ENCODE measurements at places on chromosomes 16 and 17. TPM values are rescaled to one million over a fixed set of nuclear protein-coding genes. Genes with fewer than 3 reads are reported as not detected.

GRCh38 chr17:36105781-36106492, 2.3 kb downstream of the CCL4 start:
- no peak for DNase-seq

DNA sequence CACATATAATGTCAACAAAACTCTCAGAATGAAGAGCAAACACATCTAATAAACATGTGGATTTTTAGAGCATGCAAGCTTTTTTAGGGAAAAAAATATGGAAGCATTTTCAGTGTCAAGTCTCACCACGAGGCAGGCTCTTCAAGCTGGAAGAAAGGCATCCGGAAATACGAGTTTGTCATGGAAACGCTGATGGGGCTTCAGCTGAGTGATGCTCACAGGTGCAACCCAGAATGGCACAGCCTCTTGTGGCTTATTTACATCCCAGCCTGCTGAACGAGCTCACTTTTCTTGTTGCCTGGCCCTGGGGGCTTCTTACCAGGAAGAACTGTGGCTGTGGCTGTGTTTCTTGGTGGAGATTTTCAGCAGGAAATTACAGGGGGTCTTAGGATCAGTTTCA, 24.1 kb upstream of the DYNLL2 start:
- peak; percentile 33 for DNase-seq

- DNase-seq, result peak; percentile 73
Measured at GRCh38 chr17:15384142-15384787, 42.9 kb upstream of the TEKT3 start.

DNA sequence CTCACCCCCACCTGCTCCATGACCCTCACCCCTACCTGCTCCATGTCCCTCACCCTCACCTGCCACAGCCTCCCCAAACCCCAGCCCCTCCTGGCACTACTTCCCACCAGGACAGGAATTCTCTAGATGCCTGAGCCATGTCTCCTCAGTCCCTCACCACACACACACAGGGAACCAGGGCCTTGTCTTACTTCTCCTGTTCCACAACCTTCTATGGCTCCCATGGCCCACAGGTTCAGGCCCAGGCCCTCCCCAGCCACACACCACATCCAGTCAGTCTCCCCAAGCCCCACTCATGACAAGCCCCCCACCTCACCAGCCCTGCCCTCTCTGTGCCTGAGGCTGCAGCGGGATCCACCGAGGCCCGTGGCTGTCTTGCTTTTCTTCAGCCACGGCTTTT, 3.1 kb upstream of the UBE2I start:
- no peak for DNase-seq

- no peak for DNase-seq
Measured at GRCh38 chr17:75366432-75366831, 39.0 kb downstream of the GRB2 start.

- no peak for DNase-seq
Measured at GRCh38 chr17:78146881-78147280, 696 bp downstream of the C17orf99 start.

DNA sequence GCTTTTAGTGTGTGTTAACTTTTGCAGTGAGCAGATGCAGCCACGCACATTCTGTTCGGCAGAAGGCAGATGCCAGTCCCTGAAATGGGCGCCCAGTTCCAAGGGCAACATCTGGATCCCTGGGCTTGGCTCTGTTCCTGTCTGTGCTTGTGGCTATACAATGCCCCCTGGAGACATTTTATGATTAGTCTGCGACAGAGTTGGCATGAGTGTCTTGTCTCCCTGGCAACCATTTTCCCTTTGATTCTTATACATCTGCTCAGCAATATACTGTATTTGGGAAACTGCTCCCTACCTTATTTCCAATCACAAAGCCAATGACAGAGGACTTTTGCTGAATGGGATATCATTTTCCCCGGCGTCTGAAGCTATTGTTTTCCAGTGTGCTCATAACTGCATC, 1629.5 kb upstream of the GOT2 start:
- DNase-seq, result no peak

- DNase-seq, result no peak
Measured at GRCh38 chr17:12421646-12422306, 243.9 kb upstream of the MYOCD start.

GRCh38 chr16:81451753-81452680, 7.4 kb downstream of the CMIP start:
- no peak for DNase-seq

- no peak for DNase-seq
Measured at GRCh38 chr17:78725448-78726021, 56.5 kb downstream of the CYTH1 start.

GRCh38 chr17:78748048-78748729, 33.9 kb downstream of the CYTH1 start:
- no peak for DNase-seq

DNA sequence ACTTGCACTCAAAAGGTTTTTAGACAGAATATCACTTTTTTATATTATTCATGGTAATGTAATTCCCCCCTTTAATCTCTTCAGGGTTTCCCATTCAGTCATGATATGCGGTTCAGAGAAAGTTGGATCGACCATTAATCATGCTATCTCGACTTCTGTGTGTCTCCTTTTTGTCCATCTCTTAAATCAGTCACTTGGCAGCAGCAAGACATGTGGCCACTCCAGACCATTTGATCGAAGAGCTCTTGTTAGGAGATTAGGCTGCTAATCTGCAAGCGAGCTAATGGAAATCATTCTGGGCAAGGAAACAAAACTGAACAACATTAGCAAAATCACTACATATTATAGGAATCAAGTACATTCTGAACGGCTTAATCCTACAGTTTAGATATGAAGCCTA, 449.9 kb downstream of the WWOX start:
- DNase-seq, result no peak

DNA sequence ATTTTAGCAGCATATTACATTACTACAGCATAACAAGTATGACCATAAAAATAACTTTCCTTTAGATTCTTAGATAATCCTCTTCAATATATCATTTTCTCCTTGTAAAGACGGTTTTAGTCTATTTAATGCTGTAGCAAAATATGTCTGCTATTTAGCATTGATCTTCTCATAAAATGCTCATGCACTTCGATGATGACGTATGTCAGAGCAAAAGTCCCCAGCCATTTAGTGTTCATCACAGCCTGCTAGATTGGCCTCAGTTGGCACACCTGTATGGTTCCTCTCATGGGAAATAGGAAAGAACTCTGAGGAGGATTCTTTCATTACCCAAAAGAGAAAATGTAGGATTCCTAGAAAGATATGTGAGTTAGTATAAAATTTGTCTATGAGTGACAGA, 232.2 kb downstream of the MAP2K6 start:
- DNase-seq, result no peak

DNA sequence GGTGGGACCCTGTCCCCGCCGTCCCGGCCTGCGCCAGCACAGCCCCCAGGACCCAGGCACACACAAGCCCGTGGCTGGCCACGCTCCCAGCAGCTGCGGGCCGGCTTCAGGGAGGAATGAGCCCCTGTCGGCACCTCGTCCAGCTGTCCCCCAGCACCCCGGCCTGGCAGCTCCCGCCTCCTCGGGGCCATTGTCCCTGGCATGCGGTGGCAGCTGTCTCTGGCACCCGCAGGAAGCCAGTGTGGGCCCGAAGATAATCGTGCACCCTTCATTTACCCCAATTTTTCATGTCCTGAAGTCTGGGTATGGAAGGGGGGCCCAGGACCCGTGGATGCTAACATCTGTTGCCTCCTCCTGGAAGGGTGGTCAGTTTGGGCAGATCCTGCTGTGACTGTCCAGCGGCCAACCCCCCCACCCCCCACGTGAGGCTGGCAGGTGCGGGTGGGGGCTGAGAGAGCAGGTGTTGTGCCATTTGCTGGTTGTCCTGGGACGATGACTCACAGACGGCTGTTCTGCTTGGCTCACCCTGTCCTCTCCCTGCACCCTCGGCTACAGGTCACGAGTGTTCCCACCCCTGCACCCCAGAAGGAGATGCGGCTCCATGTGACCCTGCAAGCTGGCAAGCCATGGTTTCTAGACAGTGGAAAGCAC, 4.0 kb upstream of the LMF1 start:
- peak; percentile 68 for DNase-seq

ABI3 gene
- polyA plus RNA-seq, result 3.2 TPM

METTL2A gene
- 19.9 TPM for polyA plus RNA-seq

PERCC1 gene
- 0.18 TPM for polyA plus RNA-seq

WFDC1 gene
- 2.4 TPM for polyA plus RNA-seq

SDR42E2 gene
- not detected for polyA plus RNA-seq

KRT24 gene
- not detected for polyA plus RNA-seq

SOCS3 gene
- polyA plus RNA-seq, result 10.8 TPM

AATK gene
- 6.9 TPM for polyA plus RNA-seq

TEKT1 gene
- polyA plus RNA-seq, result not detected

KRTAP4-5 gene
- polyA plus RNA-seq, result not detected

ZG16 gene
- not detected for polyA plus RNA-seq

Measured in muscle of back (tissue), 13 donors.